ENCODE measurements at places on chromosomes 4 and X.

GRCh38 chr4:105147016-105147552 is 408 bp downstream of the TET2 start:
- DNase-seq: no peak

DNA sequence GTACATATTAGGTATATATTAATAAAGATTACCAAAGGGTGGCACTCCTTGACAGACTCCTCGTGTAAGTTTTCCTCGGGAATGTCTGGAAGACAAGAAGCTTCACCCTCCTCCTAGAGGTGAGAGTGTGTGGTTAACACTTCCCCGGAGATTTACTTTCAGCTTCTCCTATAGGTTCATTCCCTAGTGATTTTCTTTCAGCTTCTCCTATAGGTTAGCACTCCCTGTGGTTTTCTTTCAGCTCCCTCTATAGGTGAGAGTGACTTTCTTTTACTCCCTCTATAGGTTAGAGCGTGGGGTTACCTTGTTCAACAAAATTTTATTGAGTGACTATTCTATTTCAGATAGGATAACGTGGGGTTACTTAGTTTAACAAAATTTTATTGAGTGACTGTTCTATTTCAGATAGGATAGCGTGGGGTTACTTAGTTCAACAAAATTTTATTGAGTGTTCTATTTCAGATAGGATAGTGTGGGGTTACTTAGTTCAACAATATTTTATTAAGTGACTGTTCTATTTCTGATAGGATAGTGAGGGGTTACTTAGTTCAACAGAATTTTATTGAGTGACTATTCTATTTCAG is 106.0 kb upstream of the PLAC1 start:
- DNase-seq: peak; percentile 7

DNA sequence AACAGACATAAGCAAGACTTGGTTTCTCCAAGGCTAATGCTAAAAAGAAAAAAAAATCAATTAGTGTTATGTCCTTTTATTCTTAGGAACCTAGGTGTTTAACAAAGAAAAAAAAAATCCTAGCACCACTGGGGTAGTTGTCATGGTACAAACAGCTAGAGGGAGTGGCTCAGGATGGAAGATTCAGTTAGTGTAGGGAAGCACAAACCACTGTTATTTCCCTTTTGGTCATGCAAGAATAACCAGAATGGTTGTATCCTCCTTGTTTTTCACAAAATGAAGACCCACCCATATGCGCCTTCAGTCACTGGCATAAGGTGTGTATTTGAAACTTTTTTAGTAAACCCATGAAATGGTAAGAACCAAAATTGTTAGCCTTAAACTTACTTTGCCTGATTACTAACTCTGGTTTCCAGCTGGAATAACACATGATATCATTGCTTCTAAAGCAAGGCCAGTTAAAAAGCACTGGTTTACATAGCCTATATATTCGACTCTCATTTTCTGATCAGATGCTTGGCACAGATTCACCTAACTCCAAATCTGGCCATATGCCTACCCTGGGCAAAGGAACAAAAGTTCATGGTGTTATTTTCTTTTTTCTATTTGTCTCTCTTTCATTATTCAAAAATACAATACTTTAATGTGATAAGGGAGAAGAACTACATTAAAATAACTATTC is 132.6 kb downstream of the SCFD2 start:
- no peak for DNase-seq

GRCh38 chrX:106912864-106913263 is 7.3 kb upstream of the CLDN2 start:
- no peak for DNase-seq

DNA sequence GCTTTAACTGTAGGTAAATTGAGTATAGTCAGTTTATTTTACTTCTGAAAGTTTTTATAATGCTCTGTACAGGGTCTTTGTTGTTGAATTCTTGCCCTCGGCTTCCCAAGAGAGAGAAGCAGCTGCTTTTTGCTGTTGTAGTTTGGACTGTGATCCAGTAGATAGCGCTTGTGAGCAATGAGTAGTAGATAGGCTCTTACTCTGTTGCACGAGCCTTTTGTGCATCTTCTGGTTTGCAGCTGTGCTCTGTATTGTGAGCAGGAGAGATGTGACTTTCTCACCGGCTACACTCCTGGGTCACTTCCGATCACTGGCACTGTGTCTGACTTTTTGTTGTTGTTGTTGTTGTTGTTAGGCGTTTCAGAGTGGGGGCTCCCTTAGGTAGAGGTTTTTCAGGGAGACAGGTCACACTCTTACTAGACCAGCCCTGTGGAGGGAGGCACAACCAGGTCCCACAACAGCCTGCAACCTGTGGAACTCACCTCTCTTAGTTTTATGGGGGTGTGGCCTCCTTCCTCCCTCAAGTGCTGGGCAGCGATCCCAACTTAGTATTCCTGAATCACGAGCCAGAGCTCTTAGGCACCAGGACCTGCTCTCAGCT is 822.1 kb upstream of the GALNTL6 start:
- no peak for DNase-seq

GRCh38 chr4:182812916-182813315 is 104.3 kb downstream of the DCTD start:
- no peak for DNase-seq

GRCh38 chrX:8988446-8988845 is 45.5 kb downstream of the FAM9B start:
- no peak for DNase-seq

DNA sequence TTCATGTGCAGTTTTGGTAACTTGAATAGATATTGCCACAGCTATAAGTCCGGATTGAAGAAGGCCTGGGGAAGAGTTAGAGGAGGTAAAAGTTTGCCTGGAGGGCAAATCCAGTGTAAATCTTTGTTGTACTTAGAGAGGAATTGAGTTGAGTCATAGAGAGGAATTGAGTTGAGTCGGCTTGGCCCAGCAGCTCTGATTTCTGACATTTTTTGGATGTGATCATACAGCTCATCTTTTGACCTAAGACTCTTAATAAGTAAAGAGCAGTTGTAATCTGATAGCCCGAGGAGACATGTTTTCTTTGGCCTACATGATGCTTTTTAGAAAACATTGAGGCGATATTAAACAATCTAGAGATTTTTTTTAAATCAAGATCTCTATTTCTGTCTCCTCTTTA is 3.9 kb downstream of the KIT start:
- DNase-seq: no peak

DNA sequence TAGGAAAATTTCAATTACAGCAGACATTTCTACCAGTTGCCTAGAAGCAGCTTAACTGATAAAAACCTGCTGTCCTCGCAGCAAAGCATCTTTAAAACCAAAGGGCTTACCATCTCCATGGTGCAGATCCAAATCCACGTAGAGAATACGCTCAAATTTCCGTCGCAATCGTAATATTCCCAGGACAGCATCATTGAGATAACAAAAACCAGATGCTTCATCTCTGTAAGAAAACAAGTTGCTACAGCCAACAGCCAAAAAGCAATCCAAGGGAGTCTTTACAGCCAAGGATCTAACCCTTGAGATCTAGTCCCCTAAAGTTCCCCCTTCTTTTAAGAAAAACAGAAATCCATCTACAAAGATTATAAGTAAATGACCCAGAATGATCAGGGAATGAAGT is 77.6 kb downstream of the HDAC8 start:
- no peak for DNase-seq
